Lower leg skin (tissue), 4 donors: ENCODE measurements at places on chromosomes 2 and 18. TPM values are rescaled to one million over a fixed set of nuclear protein-coding genes. Genes with fewer than 3 reads are reported as not detected.
A peak's percentile ranks its signal among the peaks of the same experiment; 100 is the strongest.

DNA sequence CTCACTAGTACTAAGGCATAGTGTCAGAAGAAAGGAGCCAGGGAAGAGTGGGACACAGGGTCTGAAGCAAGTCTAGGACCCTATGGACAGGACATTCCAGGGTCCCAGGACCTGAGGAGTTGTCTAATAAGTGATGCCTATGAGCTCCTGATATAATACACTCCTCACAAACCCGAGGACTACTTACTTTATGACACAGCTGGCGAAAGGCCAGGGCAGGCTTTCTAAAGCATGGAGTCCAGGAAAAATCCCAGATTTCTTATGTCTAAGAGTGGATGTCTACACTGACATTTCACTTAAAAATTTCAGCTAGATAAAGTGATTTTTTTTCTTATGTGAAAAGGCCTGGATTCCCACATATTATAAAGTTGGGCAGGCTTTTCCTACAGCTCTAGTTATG lies 502.2 kb upstream of the SETBP1 start:
- DNase-seq: no peak

- DNase-seq: no peak
Observed at GRCh38 chr2:203328760-203329540, 756 bp downstream of the ABI2 start.

GRCh38 chr2:18986046-18986445 lies 372.4 kb downstream of the OSR1 start:
- no peak for DNase-seq

The DTNB gene
- 15.2 TPM for total RNA-seq

DNA sequence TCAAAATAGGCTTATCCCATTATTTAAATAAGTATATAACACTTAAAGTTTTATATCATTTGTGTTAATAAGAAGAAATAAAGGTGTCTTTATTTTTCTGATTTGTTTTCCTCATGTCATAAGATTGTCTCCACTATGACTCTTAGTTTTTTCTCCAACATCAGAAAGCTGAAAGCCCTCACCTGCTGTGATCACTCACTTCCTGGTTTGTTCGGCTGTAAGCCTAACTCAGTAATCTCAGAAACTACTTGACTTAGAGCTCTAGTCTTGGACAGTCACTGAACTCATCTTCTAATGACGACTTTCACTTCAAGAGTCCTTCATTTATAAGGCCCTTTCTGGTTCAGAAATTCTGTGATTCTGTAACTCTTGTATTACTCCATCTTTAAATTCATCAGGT lies 311.0 kb downstream of the ZEB2 start:
- no peak for DNase-seq

- DNase-seq: no peak
Observed at GRCh38 chr2:154686162-154686561, 12.3 kb upstream of the KCNJ3 start.

The LRRTM1 gene
- not detected for total RNA-seq

GRCh38 chr2:71735676-71736075 lies 282.3 kb downstream of the DYSF start:
- no peak for DNase-seq

The HOXD13 gene
- not detected for total RNA-seq

DNA sequence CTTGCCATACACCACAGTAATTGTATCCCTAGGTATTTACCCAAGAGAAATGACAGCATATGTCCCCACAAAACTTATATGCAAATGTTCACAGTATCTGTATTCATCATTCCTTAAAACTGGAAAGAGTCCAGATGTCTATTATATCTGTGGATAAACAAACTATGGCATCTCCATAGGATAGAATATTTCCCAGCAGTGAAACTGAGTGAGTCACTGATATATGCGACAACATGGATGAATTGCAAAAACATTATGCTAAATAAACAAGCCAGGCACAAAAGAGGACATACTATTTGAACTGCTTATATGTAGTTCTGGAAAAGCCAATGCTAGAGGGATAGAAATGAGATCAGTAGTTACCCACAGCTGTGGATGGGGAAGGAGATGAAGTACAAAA lies 359.4 kb upstream of the DSEL start:
- no peak for DNase-seq

DNA sequence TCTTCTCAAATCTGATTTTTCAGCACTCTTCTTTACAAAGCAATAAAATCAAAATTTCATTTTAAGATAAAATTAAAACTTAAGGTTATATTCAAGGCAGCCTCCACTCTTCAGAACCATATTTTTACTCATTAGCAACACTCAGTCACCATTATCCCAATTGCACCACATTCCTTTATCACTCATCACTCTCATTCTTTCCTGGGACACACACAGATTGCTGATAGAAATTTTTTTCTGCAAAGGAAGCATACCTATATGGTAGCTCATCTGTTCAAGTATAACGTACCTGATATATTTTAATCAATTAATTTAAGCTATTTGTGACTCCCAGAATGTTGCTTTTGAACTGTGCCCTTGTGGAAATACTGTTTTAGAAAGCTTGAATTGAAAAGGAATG lies 1559.3 kb upstream of the ZEB2 start:
- no peak for DNase-seq

The ANKRD62 gene
- total RNA-seq: not detected

- DNase-seq: no peak
Observed at GRCh38 chr18:23020555-23021294, 87.6 kb downstream of the RBBP8 start.

GRCh38 chr2:1606421-1607235 lies 137.7 kb downstream of the PXDN start:
- DNase-seq: no peak

- DNase-seq: no peak
Observed at GRCh38 chr18:48565105-48565504, 26.3 kb downstream of the CTIF start.

- DNase-seq: no peak
Observed at GRCh38 chr2:120871881-120872620, 136.4 kb downstream of the GLI2 start.

DNA sequence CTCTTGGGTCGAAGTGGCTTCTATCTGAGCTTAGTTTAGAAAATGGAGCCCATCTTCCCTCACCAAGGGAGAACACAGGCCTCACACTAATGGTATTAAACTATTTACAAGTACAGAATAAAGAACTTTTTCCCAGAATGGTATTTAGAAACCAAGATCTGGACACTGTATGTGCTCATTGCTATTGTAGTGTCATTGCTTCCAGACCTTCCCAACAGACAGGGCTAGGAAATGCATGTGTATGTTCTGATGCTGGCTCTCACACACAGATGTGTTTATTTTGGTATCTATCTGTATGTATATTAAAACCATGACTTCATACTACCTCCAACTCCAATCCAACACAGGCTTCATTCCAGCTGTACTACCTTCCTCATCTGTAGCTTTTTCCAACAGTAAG lies 8.0 kb downstream of the COX5B start:
- no peak for DNase-seq

DNA sequence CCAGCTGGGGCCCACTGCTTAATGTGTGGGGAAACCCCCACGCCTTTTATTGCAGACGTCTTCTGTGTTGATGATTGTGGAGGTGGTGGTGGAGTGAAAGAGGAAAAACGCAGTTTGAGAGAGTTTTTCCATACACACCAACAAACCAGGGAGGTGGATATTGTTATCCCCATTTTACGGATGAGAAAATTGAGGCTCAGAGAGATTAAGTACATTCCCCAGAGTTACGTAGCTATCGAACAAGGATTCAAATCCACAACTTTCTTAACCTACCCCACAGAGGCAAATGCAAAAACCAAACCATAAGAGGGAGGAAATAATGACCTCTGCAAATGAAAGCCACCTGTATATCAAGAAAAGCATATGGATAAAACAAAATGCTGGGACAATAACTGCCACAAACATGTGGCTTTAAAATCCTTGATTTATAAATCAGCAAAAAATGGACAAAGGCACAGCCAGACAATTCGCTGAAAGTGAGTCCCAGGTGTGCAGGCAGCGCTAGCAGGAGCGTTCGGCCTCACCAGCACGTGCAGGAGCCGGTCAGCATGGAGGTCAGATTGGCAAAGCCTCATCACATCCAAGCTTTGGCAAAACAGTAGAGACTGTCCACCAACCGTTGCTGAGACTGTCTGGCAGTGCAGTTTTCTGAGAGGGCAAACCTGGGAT lies 12.6 kb upstream of the RAB17 start:
- DNase-seq: no peak

- DNase-seq: no peak
Observed at GRCh38 chr18:42564761-42565160, 550.7 kb downstream of the RIT2 start.

The UGT1A5 gene
- 0.80 TPM for total RNA-seq

The COBLL1 gene
- 43.2 TPM for total RNA-seq

- DNase-seq: no peak
Observed at GRCh38 chr2:111226876-111227700, 106.4 kb downstream of the BCL2L11 start.

DNA sequence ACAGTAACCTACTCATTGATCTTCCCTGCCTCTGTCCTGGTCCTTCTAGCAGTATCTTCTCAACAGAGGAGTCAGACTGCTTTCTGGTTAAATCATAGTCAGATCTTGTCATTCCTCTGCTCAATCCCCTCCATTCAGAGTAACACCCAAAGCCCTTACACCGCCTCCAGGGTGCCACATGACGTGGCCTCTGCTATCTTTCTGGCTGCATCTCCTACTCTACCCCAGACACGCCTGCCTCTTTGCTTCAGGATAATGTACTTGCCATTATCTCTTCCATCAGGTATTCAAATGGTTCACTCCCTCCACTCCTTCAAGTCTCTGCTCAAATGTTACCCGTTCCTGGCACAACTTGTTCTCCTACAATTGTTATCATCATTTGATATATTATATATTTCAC lies 36.3 kb upstream of the ACVR2A start:
- DNase-seq: peak; percentile 22

- no peak for DNase-seq
Observed at GRCh38 chr2:158228943-158229508, 127.3 kb downstream of the UPP2 start.

GRCh38 chr2:176521878-176522670 lies 252.8 kb downstream of the MTX2 start:
- no peak for DNase-seq

The SETBP1 gene
- 16.6 TPM for total RNA-seq

The MYL1 gene
- not detected for total RNA-seq

- DNase-seq: no peak
Observed at GRCh38 chr2:120226316-120226715, 3.1 kb upstream of the TMEM185B start.

GRCh38 chr2:27839022-27839618 lies 51.1 kb downstream of the RBKS start:
- no peak for DNase-seq

DNA sequence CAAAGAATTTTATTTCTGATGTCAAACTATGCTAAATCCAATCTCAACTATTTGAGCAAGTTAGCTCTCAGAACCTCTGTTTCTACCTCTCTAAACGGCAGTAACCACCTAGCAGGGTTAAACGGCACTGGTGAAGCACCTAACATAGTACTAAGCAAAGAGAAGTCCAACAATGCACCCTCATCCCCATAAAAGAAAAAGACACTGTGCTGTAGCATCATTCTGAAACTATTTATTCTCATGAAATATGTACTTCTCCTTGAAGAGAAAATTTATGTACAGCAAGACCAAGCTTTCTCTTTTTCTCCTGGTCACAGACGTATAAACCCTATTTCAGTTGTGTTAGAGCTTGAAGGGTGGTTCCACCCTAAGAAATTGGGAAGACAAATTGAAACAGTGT lies 4.8 kb downstream of the MEX3C start:
- no peak for DNase-seq

The TLX2 gene
- total RNA-seq: not detected

- no peak for DNase-seq
Observed at GRCh38 chr2:86593266-86593665, 30.0 kb upstream of the CHMP3 start.

DNA sequence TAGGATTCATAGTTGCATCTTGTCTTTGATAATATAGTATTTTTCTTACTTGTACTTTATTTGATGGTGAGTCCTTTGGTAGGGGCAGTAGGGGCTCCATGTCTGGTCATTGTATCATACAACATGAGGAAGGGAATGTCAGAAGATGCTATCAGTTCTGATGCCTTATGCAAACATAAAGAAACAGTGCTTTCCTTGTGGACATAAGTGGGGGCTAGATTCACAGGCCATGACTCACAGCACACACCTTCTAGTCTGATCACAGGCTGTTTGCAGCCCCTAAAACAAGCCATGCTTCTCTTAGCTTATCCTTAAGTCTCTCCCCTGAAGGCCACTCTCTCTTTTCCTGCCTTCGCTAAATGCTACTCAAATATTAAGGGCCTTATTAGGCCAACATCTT lies 10.7 kb upstream of the SLC14A1 start:
- DNase-seq: no peak

The GPC1 gene
- total RNA-seq: 87.6 TPM

DNA sequence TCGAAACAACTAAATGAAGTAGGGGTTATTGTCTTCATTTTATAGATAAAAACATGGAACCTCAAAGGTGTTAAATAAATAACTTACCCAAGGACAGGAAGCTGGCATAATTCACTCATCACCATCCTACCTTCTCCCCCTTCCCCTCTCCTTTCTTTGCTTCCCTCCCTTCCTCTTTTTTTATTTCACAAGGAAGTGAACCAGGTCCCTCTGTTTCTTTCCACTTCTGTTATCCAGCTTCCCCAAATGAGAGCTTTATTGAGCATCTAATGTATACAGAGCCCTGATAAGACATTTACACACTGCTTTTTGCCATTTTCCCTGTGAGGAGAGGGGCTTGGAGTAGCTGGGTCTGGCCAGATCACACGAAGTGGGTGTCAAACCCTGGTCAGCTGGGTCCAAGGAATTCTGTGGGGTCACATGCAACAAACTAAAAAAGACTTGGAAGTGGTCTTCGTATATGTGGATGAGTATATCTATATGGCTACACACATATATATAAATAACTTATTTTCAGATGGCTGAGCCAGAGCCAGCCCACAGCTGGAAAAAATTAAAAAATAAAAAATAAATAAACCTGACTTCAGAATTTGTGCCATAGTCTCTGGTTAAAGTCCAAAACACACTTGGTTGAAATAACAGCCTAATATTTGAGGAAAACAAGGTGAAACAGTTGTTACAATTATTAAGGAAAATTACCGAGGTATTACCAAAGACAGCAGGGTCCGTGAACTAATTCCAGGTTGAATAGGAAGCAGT lies 49.3 kb upstream of the FOSL2 start:
- no peak for DNase-seq

DNA sequence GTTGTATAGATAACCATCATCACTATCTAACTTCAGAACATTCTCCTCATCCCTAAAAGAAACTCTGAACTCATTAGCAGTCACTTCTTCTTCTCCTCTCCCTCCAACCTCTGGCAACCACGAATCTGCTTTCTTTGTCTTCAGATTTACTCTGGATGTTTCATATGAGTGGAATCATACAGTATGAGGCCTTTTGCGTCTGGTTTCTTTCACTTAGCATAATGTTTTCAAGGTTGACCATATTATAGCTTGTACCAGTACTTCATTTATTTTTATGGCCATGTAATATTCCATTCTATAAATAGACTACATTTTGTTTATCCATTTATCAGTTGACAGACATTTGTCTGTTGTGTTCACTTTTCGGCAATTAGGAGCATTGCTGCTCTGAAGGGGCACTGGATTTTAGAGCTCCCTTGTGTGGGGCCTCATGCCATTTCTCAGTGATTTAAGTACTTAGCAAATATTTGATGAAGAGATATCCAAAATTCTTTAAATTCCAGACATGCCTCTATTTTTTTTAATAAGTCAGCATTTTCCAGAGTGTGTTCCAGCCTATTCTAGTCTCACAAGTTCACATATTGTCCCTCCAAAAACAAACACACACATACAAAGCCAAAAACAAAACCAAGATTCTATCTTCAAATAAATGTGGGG lies 22.5 kb upstream of the MAP3K20 start:
- DNase-seq: no peak

- no peak for DNase-seq
Observed at GRCh38 chr2:9844036-9844483, 786 bp downstream of the TAF1B start.

The MTA3 gene
- total RNA-seq: 38.9 TPM

GRCh38 chr2:126899616-126900185 lies 1.0 kb downstream of the TEX51 start:
- DNase-seq: no peak
